ENCODE measurements at places on chromosomes 5 and 9.

- no peak for DNase-seq
Observed at GRCh38 chr5:68148096-68148495, 67.5 kb upstream of the PIK3R1 start.

DNA sequence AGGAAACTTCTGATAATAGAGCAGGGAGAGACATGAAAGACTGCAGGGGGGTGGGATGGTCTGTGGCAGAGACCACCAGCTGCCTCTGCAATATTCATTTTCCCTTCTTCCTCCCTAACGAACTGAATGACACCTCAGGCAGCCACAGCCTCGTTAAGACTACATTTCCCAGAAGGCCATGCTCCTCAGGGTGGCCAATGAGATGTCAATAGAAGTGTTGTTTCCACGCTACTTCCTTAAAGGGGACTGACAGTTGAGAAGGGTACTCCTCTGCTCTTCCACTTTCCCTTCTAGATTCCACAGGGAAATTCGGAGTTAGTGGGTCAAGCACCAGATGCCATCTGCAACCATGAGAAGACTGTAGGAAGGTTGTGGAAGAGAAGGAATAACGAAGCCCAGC lies 52.0 kb upstream of the DAPK1 start:
- no peak for DNase-seq

- DNase-seq, result no peak
Observed at GRCh38 chr9:137316012-137316981, 14.2 kb upstream of the NRARP start.

- DNase-seq, result no peak
Observed at GRCh38 chr5:172534229-172535107, 80.1 kb upstream of the SH3PXD2B start.

GRCh38 chr9:134210511-134210907 lies 46.1 kb upstream of the RNU6ATAC start:
- no peak for DNase-seq

DNA sequence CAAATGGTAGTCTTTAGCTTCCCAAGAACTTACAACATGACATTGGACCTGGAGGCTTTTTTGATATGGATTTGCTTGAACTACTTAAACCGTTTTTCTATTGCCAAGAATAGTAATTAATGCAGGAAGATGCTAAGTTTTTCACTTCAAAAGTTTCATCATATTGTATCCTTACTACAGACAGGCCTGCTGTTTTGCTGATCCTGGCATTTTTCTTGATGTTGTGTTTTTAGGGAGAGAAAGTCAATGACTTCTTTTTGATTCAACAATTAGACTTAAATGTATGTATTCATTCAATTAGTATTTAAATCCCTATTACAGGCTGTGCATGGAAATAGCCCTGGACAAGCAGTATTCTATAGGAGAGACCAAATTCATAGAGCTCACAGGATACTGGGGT lies 172.7 kb downstream of the TRPM3 start:
- DNase-seq, result no peak

DNA sequence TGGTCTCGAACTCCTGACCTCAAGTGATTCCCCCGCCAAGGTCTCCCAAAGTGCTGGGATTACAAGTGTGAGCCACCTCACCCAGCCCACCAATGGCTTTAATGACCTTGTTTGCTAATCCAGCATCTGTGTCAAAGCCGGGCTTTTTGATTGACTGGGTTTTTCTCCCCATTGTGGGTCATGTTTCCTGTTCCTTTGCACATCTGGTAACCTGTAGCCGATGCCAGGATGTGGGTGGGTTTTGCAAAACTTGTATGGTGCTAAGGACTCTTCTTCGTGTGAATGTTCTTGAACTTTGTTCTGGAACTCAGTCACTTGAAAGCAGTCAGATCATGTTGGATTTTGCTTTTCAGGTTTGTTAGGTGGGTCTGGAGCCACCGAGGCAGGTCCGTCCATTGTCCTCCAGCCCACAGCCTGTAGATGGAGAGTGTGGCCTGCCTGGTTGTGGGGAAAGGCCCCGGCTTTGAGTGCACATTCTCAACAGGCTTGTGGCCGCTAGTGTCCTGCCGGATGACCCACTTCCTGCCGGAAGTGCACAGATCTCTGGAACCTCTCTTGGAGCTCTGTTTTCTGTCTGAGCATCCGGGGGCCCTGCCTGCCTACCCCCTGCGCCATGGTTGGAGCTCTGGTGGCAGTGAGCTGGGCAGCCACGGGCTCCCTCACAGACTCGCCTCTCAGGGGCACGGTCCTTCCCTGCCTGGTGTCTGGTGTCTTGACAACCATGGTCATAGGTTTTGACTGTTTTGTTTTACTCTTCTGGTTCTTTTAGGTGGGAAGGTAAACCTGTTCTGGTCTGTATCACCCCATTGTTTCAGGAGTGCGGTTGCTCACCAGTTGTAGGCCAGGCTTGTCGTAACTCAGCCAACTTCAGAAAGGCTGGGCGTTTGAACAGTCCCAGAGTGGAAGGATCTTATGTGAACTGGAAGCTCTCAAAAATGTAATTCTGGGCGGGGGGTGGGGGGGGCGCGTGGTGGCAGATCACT lies 69.6 kb upstream of the CACNA1B start:
- no peak for DNase-seq

DNA sequence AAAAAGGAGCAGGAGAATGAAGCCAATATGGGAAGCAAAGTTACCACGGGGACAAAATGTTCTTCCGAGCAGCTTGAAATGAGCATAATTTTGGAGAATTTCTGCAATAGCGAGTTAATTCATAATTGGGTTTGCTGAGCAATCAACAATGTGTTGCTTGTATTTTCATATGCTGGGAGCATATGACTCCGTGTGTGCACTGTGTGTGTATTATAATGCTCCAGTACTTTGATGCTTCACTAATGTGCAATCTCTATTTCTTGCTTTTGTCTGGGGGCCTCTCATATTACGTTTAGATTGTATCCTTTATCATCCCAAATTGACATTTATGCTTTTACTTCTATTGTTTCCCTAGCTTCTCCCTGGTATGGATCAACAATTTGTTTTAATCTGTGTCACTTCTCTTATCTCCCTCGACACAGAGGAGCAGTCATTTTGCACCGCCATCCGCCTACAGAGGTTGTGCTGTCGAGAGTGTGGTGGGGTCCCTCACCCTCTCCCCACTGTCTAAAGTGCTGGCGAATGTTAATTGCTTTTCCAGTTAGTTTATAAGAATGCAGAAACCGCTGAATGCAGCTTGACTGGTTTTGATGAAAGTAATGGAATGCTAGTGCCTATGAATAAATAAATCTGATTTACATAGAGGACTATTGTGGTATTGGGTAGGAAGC lies 372.5 kb upstream of the WWC1 start:
- DNase-seq, result no peak

DNA sequence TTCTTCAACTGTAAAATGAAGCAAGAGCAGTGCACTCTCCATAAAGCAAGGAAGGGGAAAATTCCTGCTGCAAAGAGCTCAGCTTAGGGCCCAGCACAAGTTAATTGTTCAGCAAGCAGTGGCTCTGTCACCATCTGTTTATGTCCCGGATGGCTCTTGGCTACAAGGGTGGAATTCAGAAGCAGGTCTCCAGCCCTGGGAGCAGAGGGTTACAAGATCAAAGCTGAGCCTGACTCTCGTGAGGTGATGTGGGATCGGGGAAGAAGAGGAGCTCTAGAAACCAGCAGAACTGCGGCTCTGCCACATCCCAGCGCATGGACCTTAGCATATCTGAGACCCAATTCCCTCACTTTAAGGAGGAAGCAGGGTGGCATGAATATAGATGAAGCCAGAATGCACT lies 25.2 kb upstream of the OLFM1 start:
- DNase-seq, result no peak

GRCh38 chr5:116475338-116475737 lies 99.3 kb downstream of the SEMA6A start:
- no peak for DNase-seq

- no peak for DNase-seq
Observed at GRCh38 chr5:124825983-124826337, 79.5 kb upstream of the ZNF608 start.

GRCh38 chr9:120532475-120532874 lies 47.5 kb downstream of the CDK5RAP2 start:
- DNase-seq, result no peak

DNA sequence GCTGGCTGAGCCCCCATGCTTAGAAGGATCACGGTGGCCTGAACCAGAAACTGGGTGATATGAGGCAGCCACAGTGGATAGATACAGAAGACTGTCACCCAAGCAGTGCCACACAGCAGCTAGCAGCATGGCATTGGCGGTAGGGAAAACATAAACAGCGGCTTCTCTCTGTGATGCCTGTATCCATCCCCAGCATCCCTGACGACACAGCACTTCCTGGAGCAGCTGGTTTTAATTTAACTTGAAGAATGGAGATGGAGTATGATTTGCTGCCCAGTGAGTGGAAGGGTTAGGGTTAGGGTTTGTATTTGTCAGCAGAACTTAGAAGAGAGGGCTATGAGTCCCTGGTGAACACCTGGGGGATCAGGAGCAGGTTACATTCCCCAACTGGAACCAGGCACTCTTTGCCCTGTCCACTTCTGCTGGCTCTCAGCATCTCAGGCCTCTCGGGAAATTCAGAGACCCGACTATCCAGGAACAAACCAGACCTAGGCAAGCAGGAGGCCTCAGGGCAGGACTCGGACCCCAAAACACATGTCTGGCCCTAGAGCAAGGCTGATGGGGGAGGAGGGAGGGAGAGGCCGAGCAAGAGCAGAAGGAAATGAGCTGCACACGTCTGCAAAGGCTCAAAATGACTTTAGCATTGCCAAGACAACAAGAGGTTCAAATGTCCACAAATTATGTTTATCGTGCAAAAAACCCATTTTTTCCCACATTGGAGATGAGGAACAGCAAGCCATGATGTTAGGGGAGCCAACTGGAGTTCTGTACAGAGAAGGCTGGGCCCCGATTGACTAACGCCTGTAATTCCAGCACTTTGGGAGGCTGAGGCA lies 6.5 kb upstream of the GGTA1 start:
- no peak for DNase-seq

- DNase-seq, result no peak
Observed at GRCh38 chr5:38540314-38540713, 16.1 kb downstream of the LIFR start.

GRCh38 chr9:121884057-121884541 lies 209.0 kb downstream of the TTLL11 start:
- DNase-seq, result no peak

DNA sequence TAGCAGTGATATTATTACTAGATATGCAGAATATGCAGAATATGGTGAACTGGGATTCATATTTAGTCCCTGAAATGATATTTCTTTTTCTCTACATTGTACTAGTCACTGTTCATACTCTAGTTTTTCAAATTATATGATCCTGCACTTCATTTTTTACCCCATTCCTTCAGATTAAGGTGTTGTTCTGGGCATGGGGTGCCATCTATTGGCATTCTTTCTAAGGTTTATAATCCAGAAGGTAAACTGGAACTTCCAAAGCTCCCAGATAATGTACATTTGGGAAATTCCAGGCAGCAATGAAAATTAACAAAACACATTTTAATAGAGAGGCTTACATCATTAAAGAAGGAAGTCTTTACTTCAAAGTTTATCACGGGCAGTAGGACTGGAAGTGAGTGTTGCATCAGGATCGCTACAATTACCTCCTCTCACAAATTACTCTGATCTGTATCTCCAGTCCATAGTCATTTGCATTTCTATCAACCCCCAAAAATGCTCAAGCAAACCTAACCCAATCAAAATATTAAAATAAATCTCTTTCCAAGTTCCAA lies 12.5 kb downstream of the RFX3 start:
- DNase-seq, result no peak

DNA sequence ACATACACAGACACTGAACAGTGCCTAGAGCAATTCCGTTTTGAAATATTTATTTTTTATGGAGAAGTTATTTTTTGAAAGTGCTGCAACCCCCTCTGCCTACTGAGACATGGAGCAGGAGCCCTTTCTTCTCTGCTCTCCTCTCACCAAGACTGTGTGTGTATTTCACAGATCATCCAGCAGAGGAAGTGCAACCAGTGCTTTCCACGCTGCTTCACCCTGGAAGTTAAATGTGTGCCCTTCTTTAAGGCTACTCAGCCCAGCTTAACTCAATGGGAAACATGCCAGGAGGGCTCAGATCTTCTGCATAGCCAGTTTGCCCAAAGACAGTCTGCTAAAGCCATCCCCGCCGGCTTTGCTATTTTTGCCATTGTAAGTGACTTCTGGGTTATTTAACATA lies 606.3 kb downstream of the TLE1 start:
- DNase-seq, result no peak

DNA sequence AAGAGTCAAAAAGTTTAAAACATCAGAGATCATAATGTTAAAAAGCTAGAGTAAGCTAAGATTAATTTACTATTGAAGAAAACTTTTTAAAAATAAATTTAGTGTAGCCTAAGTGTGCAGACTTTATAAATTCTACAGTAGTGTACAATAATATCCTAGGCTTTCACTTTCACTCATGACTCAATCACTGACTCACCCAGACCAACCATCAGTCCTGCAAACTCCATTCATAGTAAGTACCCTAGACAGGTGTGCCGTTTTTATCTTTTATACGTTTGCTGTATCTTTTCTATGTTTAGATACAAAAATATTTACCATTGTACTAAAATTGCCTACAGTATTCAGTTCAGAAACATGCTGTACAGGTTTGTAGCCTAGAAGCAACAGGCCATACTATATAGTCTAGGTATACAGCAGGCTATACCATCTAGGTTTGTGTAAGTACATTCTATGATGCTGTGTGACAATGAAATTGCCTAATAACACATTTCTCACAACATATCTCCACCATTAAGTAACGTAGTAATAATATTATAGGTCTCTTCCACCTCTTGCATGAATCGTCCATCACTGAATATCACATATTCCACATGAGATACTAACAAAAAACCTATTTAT lies 59.2 kb downstream of the MEGF9 start:
- no peak for DNase-seq

DNA sequence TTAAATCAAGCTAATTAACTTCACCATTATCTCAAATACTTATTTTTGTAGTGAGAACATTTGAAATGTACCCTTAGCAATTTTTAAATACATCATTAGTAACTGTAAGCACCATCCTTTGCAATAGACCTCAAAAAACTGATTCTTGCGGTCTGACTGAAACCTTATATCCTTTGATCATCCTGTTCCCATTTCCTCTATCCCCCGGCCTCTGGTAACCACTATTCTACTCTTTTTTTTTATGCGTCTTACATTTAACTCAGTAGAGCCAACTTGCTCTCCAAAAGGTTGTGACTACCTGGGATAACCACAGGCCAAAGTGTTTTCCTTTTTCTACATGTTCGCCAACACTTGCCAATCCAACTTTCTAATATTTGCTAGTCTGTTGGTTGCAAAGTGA lies 106.1 kb downstream of the IRX1 start:
- no peak for DNase-seq

GRCh38 chr9:72187121-72187695 lies 38.0 kb downstream of the GDA start:
- no peak for DNase-seq

GRCh38 chr9:92324889-92325268 lies 271 bp downstream of the NOL8 start:
- no peak for DNase-seq

DNA sequence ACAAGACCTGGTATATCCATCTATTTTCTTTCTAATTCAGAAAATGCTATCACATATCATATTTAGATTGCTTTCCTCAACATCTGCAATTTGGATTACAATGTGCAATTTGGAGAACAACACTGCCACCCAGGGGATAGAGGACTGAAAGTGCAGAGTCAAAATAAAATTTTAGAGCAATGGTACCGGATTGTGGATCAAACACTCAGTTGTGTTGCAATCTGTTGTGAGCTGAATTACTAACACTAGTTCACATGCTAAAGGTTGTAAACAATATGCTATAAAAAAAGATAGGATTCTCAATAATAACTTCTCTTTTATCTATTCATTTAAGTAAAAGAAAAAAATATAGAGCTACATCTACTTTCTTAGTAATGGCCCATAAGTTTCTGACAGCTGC lies 11.9 kb upstream of the SRFBP1 start:
- no peak for DNase-seq

- DNase-seq, result no peak
Observed at GRCh38 chr9:137069508-137070091, 757 bp downstream of the SAPCD2 start.
